ENCODE measurements at places on chromosomes 5 and 9. TPM values are rescaled to one million over a fixed set of nuclear protein-coding genes. Genes with fewer than 3 reads are reported as not detected.

- no peak for DNase-seq
Observed at GRCh38 chr9:18137815-18138214, 336.1 kb upstream of the ADAMTSL1 start.

- DNase-seq, result no peak
Observed at GRCh38 chr5:87770601-87771121, 357.9 kb upstream of the CCNH start.

The ABO gene
- 2.3 TPM for total RNA-seq

- DNase-seq, result no peak
Observed at GRCh38 chr5:176183321-176184074, 54.7 kb upstream of the SIMC1 start.

GRCh38 chr9:69137311-69137710, 36.8 kb upstream of the TJP2 start:
- DNase-seq, result no peak

- DNase-seq, result no peak
Observed at GRCh38 chr5:5297432-5298067, 124.9 kb upstream of the ICE1 start.

GRCh38 chr9:81671880-81672280, 17.5 kb downstream of the TLE1 start:
- DNase-seq, result peak; percentile 87

GRCh38 chr5:137245438-137245837, 253.7 kb downstream of the SPOCK1 start:
- DNase-seq, result no peak

DNA sequence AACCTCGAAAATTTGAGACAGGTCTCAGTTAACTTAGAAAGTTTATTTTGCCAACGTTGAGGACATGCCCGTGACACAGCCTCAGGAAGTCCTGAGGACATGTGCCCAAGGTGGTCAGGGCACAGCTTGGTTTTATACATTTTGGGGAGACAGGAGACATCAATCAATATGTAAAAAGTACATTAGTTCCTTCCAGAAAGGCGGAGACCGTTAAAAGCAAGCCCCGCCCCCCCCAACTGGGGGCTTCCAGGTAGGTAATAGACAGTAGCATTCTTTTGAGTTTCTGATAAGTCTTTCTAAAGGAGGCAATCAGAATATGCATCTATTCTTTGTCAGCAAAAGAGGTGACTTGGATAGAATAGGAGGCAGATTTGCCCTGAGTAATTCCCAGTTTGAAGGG, 599 bp upstream of the MOCS2 start:
- no peak for DNase-seq

GRCh38 chr9:71733176-71733575, 35.1 kb downstream of the CEMIP2 start:
- DNase-seq, result no peak

DNA sequence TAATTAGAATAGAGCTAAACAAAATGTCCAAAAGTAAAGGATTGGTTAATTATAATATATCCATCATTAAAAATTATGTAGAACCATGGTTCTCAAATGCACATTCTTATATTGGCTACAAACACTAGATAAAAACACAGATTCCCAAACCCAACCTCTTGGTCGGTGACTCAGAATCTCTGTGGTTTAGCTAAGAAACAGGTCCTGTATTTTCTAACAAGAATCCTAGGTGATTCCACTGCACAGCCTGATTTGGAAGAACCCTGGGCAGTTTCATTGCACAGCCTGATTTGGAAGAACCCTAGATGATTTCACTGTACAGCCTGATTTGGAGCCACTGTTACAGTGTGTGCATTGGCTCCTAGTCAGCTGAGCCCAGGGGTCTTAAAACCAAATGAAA, 67.9 kb downstream of the KIAA1958 start:
- DNase-seq, result no peak

GRCh38 chr9:91572811-91573210, 149.2 kb upstream of the NFIL3 start:
- DNase-seq, result no peak

- peak; percentile 29 for DNase-seq
Observed at GRCh38 chr5:177357459-177358351, at the start of gene RGS14. Gene RGS14, plus strand, starts transcription at chr5:177357924. Its CDS starts 101 bp downstream, at chr5:177358025.

GRCh38 chr5:73233053-73233460, 60.1 kb downstream of the TMEM174 start:
- DNase-seq, result no peak
